ENCODE measurements at places on chromosomes 4 and X.

DNA sequence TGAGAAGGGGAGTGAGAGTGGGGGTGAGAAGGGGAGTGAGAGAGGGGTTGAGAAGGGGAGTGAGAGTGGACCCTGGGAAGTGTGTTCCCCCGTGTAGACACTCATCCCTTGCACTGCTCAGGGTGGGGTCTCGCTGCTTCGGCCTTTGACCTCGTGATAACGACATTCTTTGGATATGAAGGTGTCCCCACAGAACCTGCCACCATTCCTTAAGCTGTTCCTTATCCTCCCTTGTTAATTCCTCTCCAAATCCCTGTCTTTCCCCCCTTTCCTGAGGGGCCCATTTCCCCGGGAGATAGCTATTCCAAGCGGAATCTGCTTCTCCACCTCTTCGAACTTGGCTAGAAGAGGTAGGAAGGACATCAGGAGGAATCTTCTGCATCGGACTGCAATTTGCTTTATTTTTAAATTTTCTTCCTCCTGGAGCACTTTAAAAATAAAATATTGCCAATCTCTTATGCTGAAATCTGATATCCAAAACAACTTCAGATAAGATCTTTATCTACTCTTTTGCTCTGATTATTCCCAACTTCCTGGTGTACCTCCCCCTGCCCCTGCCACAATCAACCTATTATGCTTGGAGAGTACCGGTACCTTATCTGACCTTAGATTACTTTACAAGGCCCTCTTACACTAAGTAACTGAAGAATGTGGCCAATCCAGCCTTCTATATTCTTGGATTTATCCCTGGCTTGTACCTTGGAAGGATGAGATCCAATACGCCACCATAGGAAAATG is 15.6 kb downstream of the TRIML1 start:
- no peak for DNase-seq

GRCh38 chr4:77354550-77354949 is 197.5 kb downstream of the CCNG2 start:
- no peak for DNase-seq

DNA sequence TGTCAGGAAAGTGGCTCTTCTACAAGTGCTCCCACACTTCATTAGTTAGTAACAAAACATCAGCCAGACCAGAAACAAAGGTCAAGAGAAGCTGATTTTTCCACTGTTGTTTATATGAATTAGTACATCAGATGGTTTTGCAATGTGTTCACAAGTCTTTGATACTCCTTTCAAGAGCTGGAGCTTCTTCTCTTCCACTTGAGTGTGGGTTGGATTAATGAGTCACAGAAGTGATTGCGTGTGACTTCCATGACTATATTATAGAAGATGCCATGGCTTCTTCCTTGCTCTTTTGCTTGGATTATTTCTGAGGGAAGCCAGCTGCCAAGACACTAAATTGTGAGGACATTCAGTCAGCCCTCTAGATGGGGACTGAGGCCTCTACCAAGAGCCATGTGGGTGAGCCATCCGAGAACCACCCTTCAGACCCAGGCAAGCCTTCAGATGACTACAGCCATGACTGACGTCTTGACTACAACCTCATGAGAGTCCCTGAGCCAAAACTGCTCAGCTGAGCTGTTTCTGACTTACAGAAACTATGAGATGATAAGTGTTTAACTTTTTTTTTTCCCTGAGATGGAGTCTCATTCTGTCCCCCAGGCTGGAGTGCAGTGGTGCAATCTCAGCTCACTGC is 18.1 kb downstream of the SOWAHB start:
- DNase-seq = no peak

DNA sequence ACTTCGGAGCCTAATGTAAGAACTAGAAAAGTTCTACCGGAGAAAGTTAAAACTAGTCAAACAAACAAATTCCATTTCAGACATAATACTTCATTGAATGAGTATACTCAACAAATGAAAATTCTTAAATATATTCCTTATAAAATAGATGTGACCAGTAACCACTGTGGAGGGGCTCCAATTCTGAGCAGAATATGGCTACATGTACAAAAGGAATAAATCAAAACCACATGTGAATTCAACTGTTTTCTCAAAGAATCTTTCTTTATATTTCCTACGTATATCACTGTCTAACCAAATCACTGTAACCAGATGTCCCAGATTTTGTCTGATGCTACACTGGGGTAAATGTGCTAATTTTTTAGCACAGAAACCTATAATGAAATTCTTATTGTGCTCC is 49.0 kb downstream of the HTN1 start:
- DNase-seq = no peak

DNA sequence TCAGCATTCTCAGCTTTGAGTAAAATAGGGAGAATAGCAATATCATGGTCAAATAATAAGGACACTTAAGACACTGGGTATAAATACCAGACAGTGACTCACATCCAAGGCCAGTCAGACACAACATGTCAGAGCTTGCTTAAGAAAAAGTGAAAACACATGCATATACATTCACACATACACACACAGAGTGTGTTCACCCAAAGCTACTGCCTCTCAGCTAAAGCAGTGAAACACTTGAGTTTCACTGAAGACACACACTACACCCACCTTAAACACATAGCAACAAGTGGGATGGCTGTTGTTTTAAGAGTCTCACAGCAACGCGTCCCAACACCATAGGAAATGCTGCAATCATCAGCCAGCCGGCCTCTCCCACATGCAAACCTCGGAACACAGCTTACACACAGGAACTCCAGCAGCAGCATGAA is 14.4 kb downstream of the SHROOM4 start:
- no peak for DNase-seq

DNA sequence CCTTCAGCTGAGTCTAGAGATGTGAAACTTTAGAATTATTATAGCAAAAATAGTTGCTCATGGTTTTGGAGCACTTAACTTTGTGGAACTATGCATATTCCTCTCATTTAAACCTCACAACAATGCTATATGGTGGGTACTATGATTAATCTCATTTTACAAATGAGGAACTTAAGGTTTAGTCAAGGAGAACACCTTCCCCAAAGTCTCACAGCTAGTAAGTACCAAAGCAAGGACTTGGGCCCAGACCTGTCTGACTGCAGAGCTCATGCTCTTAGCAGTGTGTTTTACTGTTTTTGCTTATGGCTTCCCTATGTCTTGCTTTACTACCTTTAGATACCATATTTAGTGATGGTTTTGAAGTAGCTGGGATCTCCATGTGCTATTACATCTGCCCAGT is 5.1 kb downstream of the UBE2A start:
- no peak for DNase-seq

GRCh38 chrX:18949944-18950301 is 34.0 kb downstream of the PHKA2 start:
- no peak for DNase-seq

All from stromal cell of bone marrow (primary cell).